ENCODE measurements at places on chromosomes 2 and 18. TPM values are rescaled to one million over a fixed set of nuclear protein-coding genes. Genes with fewer than 3 reads are reported as not detected.

ABCB11 gene
- total RNA-seq = 0.09 TPM

IL18RAP gene
- total RNA-seq = not detected

LIPG gene
- total RNA-seq = 34.4 TPM

ZSWIM2 gene
- total RNA-seq = not detected

MAB21L4 gene
- total RNA-seq = 12.5 TPM

Measured in progenitor cell of endocrine pancreas (in vitro differentiated cells).